ENCODE measurements at places on chromosomes 6 and 20. TPM values are rescaled to one million over a fixed set of nuclear protein-coding genes. Genes with fewer than 3 reads are reported as not detected.
A peak's percentile ranks its signal among the peaks of the same experiment; 100 is the strongest.

NHLRC1 gene
- total RNA-seq: 1.1 TPM

DNA sequence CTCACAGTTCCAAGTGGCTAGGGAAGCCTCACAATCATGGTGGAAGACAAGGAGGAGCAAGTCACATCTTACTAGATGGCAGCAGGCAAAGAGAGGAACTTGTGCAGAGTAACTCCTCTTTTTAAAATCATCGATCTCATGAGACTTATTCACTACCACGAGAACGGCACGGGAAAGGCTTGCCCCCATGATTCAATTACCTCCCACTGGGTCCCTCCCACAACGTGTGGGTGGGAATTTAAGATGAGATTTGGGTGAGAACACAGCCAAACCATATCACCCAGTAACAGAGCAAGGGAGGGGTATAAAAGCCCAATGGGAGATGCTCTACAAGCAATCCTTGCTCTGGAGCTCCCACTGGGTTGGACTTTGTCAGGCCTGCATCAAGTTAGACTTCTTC is 80.4 kb downstream of the JPH2 start:
- no peak for DNase-seq

DNA sequence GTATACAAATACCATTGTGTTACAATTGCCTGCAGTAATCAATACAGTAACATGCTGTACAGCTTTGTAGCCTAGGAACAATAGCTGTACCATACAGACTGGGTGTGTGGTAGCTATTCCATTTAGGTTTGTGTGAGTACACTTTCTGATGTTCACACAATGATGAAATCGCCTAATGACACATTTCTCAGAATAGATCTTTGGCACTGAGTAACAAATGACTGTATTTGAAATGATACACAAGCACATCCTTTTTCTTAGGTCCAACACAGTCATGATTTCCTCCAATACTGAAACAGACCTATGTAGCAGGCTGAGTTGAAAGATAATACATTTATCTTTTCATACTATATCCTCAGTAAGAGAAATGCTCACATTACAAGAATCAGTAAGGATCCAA is 13.9 kb downstream of the KHDRBS2 start:
- DNase-seq: no peak

- DNase-seq: peak; percentile 70
Measured at GRCh38 chr20:3751675-3752385, 15.7 kb downstream of the ADISSP start.

GRCh38 chr20:9070304-9070703 is 1.4 kb downstream of the PLCB4 start:
- DNase-seq: no peak

DNA sequence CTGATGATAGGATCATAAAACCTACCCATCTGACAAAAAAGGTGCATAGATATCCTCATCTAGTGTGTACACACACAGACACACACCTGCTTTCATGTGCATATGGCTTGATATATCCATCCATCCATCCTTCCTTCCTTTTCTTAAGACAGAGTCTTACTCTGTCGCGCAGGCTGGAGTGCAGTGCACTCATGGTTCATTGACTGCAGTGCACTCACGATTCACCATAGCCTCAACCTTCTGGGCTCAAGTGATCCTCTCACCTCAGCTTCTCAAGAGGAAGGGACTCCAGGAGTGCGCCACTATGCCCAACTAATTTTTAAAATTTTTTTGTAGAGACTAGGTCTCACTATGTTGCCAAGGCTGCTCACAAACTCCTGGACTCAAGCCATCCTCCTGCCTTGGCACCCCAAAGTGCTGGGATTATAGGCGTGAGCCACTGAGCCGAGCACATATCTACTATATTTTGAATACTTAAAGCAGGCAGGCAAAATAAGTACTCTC is 27.1 kb downstream of the ADNP start:
- DNase-seq: no peak

GRCh38 chr6:21402368-21402767 is 191.2 kb upstream of the SOX4 start:
- no peak for DNase-seq

FAM210B gene
- total RNA-seq: 52.7 TPM

DNA sequence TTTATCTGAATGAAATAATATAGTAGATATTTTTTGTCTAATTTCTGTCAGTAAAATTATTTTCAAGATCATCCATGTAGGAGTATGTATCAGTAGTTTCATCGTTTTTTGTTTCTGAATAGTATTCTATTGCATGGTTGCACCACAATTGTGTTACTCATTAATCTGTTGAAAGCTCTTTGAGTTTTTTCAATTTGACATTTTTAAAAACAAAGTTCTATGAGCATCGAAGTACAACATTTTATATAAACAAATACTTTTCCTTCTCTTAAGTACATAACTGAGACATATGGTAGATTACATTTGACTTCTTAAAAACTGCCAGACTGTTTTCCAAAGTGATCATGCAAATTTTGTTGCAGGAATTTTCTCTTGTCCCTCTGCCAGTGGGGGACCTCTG is 1113.1 kb upstream of the CITED2 start:
- no peak for DNase-seq

DNA sequence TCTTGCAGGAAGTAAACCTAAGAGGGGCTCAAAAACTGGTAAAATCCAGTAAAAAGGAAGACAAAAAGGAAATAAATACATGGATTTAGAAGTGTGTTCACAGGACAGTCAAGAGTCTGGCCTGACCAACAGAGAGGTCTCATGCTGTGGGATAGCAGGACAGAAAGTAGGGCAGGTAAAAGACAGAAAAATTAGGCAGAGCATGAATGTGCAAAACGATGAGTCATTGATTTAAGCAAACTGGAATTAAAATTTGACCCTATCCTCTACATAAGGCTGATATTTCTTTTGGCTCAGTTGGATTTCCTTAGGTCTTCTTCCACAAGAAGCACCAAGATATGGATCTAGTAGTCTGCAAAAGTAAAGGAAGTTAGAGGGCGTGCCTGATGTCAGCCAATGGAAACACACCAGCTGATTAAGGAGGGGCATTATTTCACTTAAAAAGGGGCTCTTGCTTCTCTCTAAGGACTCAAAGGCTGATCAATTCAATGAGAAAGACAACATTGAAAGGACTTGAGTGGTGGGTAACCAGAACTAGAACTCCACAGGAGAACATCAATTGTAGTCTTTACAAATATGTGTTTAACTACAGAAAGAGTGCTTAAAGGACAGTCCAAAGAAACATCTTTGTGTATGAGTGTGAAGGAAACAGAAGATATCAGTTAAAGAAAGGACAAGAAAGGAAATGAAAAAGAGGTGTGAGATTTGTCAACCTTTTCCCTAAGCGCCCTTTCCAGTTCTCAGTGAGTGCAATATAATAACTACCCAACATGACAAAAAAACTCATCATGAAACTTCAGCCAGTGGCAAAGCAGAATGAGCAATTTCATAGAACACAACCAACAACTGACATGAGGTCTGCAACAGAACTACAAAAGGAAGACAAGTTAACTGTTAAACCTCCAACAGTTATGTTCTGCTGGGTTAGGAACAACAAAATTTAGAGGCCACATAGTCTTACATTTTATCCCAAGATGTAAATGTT is 19.4 kb upstream of the MYB start:
- DNase-seq: no peak

SLC22A23 gene
- 7.0 TPM for total RNA-seq

GRCh38 chr6:76403064-76403463 is 330.6 kb upstream of the IMPG1 start:
- DNase-seq: no peak

CGA gene
- not detected for total RNA-seq

GRCh38 chr6:73586416-73586974 is 65.7 kb upstream of the EEF1A1 start:
- DNase-seq: no peak

GRCh38 chr6:33759887-33760629 is 13.4 kb upstream of the IP6K3 start:
- DNase-seq: no peak

- DNase-seq: no peak
Measured at GRCh38 chr6:72940265-72940664, 285.0 kb downstream of the KHDC1L start.

DNA sequence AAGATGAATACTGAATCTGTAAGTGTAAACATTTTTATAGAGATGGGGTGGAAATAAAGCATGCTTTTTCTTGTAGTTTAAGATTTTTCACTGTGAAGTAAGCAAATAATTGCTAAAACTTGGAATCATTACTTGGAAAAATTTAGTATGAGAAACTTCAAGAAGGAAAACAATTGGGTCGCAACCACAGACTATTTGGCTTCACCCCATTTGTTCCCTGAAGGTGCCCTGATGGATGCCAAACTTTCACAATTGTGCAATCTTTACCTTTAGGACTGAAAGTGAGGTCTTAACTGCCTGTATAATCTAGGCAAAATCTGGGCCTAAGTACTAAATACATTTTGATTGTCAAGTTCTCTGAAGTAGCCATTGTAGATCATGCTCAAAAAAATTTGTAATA is 330.1 kb downstream of the HDGFL1 start:
- DNase-seq: no peak

TNXB gene
- 73.0 TPM for total RNA-seq

GRCh38 chr6:14476793-14477531 is 359.4 kb downstream of the CD83 start:
- DNase-seq: peak; percentile 33

GRCh38 chr6:79869184-79869583 is 78.2 kb downstream of the ELOVL4 start:
- DNase-seq: no peak

- no peak for DNase-seq
Measured at GRCh38 chr6:12545619-12546409, 170.8 kb upstream of the PHACTR1 start.

GRCh38 chr20:46767127-46767761 is 57.8 kb downstream of the SLC2A10 start:
- no peak for DNase-seq

DNA sequence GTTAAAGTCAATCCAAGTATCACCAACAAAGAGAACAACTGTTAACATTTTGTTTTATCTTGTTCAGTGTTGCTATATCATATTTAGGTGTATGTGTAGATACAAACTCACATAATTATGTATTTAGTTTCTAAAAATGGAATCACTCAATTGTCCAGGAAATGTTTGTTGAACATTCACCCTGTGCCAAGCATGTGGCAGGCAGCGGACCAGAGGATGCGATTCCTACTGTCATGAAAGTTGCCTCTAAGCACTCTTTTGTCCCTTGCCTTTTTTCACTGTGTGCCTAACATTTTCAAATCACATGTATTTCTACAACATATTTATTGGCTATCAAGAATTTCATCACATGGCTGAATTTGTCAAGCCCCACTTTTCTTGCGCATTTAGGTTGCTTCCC is 16.9 kb upstream of the TGM2 start:
- no peak for DNase-seq

GRCh38 chr6:105136431-105137350 is 43.1 kb downstream of the POPDC3 start:
- DNase-seq: peak; percentile 73

- no peak for DNase-seq
Measured at GRCh38 chr6:101777646-101778045, 384.1 kb downstream of the GRIK2 start.

KIFC1 gene
- 0.49 TPM for total RNA-seq

DNA sequence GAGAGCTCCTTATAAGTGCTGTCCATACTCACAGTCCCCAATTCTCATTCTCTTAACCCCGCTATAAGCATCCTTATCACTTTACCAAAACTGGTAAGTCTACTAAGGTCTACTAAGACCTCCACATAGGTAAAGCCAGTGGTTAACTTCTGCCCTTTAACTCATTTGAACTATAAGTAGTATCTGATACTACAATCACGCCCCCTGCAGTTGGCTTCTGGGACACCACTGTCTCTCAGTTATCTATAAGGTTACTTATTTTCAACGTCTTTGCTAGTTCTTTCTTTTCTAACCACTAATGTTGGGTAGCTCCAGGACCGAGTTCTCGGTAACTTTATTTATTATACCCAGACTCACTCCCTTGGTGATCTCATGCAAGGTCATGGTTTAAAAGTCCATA is 142.6 kb downstream of the ARHGAP18 start:
- no peak for DNase-seq

DNA sequence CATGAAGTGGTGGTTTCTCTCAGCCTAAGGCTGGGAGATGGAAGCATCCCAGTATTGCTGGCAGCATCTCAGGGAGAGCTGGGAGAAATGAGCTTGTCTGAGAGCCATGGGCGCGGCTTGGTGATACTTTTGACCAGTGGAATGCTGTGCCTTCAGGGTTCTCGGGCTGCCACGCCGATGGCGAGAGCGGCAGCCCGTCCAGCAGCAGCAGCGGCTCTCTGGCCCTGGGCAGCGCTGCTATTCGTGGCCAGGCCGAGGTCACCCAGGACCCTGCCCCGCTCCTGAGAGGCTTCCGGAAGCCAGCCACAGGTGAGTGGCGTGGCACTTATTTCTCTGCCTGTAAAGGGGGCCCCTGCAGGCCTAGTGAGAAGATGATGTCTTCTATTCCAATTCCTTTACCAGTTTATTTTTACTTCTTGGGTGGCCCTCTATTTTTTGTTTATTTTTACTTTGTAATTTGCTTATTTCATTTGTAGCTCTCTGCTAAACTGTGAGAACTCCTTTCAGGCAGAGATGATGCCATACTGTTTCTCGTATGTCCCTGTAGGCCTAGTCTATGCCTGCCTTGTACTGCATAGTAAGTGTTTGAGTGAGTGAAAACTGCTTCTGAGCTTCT is 71.7 kb downstream of the ASXL1 start:
- no peak for DNase-seq

GRCh38 chr6:33668914-33669313 is 42.6 kb downstream of the UQCC2 start:
- no peak for DNase-seq

DNA sequence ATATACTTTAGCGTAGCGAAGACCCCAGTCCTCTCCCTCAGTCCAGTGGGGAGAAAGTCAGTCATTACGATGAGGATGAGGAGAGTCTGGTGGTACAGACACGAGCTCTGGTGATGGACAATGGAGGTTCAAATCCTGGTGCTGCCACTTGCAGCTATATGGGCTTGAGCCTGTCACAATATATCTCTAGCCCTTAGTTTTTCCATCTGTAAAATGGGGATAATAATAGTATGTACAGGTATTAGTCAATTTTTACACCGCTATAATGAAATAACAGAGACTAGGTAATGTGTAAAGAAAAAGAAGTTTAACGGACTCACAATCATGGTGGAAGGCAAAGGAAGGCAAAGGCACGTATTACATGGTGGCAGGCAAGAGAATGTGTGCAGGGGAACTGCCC is 237.9 kb downstream of the BCAS1 start:
- DNase-seq: no peak

F13A1 gene
- 93.1 TPM for total RNA-seq

Measured in left ventricle myocardium inferior (tissue), 1 donor.